ENCODE measurements at places on chromosomes 1 and 21.

- no peak for DNase-seq
These were observed 17.0 kb downstream of the DHRS3 start for GRCh38 chr1:12600880-12601633.

DNA sequence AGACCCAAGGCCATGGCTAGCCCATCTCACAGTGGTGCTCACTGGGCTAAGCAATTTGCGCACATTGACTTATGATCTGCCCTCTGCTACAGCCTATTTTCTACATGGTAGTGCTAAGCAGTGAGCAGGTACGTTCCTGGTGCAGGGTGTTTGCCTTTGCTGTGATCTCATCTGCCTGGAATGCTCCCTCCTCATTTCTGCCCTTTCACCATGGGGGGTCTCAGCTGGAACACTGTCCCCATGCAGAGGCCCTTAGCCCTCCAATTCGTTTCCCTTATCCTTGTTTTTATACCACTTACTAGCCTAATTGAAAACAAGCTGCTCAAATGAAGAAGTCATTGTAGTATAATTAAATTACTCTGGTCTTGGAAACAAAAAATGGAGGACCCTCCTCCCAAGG lies 2.0 kb upstream of the B3GALT5 start:
- no peak for DNase-seq

GRCh38 chr1:160576884-160577283 lies 2.4 kb downstream of the CD84 start:
- DNase-seq: no peak

DNA sequence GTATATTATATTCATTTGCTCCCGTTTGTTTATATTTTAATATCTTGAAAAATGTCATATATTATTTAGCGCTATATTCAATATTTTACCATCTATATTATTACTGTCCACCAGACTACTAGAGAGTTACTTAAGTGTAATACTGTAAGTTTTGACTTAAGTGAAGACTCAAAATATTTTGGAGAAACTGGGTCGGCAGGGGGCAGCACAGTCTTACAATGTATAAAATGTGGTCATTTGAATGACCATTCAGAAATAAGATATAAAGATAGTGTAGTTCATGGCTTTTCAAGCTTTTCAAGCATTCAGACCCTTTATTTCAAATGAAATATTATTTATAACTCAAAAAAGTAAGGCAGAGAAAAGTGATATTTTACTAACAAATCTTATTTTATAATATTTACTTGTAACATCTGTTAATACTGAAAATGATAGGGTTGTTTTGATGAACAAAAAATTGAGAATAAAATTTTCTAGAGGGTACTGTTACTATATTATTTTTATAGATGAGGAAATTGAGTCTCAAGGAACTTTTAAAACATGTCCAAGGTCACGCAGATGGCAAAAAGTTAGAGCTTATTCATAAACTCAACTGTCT lies 89.0 kb upstream of the SERTAD4 start:
- DNase-seq: no peak

DNA sequence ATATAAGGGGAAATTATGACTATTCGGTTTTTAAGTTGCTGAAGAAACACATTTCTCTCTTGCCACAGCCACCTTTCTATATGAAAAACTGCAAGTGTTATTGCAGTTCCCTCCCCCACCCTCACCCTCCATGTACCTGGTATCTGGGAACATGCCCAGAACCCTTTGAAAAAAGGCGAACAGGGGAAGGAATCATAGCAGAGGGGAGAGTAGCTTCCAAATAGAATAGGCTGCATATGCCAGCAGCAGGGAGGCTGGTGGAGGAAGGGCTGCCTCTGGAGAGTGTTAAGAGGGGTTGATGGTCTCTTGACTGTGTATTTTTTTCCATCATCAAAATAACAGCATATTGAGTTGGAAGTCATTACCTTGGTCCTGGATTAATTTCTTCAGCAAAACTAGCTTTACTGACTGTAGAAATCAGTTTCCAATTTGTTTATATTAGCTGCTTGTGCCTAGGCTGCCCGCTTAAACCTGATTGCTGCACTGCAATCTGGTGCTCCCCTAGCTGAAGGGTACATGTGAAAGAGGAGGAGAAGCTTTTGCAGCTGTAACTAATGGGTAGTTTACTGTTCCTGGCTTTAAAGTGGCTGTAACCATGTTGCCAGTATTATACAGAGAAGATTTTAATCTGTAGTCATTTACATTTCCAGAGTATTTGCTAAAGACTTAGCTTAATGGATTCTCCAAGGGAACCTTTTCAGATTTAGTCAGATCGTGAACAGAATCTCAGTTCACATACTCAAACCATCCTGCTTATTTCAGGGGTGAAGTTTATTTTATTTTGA lies 22.7 kb downstream of the AHCYL1 start:
- no peak for DNase-seq

GRCh38 chr1:206589206-206589605 lies 23.1 kb downstream of the EIF2D start:
- no peak for DNase-seq

- DNase-seq: no peak
These were observed 128.3 kb downstream of the MACF1 start for GRCh38 chr1:39332828-39333227.

DNA sequence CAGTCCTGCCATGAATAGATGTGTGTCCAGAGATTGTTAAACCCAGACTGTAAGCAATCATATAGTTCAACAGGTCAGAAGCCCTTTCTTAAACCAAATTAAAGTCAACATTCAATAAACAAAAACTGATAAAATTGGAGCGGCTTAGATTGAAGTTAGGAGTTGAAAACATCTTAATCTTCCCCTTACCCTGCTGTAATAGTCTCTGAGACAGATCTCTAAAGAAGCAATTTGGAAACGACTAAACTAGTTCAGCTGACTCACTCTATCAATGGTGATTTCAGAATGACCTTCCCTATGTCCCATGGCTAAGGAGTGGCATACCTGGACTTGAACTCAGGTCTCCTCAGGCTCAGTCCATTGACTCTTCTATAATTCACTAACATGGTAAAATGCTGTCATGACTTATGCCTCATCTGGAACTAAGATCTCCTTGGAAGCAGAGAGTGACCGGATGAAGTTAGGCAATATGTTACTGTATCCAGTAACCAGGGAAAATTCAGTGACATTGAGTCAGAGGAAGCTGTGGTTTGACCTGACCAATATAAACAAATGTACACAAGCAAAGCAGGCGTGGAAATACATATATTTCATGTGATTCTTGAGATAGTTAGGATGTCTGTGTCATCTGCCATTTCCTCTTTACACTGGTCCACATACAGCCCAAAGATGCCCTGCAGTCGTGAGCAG lies 30.1 kb downstream of the SGIP1 start:
- no peak for DNase-seq

- DNase-seq: no peak
These were observed 14.5 kb downstream of the PADI2 start for GRCh38 chr1:17104782-17105181.

GRCh38 chr1:7298749-7299151 lies 472.3 kb upstream of the VAMP3 start:
- no peak for DNase-seq

- DNase-seq: no peak
These were observed 80.8 kb downstream of the C21orf91 start for GRCh38 chr21:17738176-17738953.

GRCh38 chr1:66346057-66346795 lies 187.7 kb upstream of the SGIP1 start:
- DNase-seq: no peak

GRCh38 chr1:1542766-1543705 lies 2.6 kb upstream of the TMEM240 start:
- DNase-seq: no peak

DNA sequence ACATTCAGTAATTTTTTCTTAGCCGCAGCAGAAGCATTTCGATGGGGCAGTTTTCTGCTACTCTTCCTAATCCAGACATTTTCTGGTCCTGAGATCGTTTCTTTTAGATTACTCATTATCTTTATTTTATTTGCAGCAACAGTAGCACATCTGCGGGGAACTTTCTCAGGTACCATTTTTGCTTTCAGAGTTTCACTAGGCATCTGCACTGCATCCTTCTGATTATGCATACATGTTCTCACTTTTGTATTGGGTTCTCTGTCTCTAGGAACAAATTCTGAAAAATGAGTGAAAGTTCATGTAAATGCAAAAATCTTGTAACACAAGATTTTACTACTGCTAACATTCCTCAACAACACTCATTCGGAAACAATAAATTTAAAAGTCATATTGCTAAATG lies 3.9 kb upstream of the PSMG1 start:
- DNase-seq: no peak

DNA sequence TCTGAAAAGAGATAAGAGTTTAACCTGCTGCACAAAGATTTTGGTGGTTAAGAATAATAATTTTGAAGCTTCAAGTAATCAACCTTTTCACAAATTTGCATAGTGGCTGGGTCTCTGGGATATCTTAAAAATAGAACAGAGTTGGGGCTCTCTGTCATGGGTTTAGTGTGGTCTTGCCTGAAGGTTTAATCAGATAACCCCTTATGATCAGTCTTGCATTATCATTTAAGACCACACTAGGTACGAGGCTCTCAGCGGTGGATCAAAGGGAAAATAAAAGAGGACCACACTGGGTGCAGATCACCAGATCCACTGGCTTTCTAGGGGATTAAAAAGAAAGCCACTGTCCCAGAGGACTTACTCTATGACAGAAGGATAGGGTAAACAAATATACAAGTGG lies 19.5 kb downstream of the LRRC8C start:
- DNase-seq: no peak

DNA sequence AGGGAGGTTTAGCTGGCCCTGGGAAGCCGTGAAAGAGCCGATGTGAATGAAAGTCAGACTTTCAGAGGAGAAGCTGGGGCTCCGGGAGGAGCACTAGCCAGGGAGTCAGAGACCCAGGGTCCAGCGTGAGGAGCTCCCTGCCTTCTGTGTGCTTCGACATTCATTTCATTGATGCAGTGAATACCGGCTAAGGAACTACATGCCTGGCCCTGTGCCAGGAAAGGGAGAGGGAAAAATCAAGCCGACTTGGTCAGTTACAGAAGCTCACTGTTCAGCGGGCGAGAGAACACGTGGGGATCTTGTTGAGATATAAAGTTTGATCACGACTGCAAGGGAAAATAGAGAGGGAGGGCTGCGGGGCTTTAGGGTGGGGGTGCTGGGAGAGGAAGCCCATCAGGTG lies 76.7 kb upstream of the RUNX3 start:
- DNase-seq: no peak

DNA sequence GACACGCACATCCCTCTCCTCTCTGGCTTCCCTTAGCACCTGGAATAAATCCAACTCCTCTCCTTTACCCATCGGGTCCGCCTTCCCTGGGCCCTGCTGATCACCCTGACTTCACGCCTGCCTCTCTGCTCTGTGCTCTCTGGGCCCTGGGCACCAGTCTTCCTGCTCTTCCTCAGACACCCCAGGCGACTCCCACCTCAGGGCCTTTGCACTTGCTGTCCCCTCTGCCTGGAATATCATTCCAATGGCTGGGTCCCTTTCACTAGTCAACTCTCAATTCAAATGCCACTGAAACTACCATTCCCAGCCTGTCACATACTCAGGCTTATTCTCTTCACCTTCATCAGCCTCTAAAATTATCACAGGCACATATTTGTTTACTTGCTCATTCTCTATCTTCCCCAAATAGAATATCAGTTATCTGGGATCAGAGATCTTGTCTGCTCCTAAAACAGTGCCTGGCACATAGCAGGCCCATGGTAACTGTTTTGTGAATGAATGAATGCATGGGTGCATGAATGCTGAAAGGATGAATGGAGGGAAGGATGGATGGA lies 27.2 kb upstream of the SELENON start:
- DNase-seq: no peak

DNA sequence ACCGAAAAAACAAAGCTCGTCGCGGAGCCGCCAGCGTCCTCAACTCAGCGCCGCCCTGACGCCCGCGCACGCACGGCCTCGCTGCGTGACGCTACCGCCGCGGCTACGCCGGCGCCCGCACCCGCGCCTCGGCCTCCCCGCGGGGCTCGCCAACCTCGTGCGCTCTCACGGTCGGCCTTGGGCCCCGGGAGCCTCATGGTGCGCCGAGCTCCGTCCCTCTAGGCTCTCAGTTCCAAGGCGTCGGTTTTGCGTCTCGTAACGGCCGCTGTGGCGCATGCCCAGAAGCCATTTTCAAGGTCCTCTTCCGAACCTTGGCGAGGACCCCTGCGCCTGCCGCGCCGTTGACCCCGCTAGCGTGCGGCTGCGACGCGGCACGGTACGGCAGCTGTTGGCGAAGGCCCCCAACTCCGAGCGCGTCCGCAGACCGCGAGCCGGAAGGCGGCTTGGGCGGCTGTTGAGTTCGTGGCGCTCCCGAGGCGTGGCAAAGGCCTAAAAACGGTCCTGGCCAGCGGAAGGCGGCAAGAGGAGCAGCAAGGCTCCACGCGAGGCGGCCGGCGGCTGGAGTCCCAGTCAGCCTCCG lies at the start of gene HENMT1:
HENMT1 (minus strand) TSS at position 64 of the 580 bp plus-strand sequence. CDS start 1,209 bp downstream, outside the sequence.
- no peak for DNase-seq

DNA sequence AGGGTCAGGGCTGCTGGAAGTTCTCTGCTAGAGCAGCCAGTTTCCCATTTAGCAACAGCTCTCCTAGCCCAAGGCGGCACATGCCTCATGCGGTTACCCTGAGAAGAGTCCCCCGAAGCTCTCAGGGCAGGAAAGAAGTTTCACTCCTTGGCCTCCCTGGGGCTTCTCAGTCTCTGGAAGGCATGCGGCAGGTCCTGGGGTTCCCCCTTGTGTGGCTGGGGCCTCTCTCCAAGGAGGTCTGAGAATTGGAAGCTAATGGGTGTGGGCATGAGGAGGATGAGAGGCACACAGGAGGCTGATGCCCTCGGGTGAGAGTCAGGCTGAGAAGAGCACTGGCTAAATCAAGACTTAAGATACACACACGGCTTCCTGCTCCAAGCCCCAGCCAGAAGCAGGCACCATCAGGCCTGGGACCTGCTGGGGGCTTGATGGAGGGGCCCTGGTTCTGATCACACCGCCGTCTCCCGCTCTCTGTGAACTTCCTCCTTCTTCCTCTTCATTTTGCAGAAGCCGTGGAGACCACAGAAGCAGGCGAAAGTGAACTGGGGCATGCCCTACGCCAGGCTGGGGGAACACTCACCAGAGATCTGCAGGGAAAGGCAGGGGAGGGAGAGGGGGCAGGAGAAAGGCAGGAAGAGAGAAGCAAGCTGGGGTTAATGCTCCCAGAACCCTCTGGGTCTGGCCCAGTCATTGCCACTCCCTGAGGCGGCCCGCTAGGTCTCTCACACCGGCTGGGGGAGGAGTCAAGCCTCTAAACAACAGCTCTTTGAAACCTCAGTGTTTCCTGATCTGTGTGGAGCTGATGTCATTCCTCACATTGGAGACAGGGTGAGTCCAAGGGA lies 15.1 kb downstream of the BLACAT1 start:
- no peak for DNase-seq
